ENCODE measurements at places on chromosomes 1 and 21.

DNA sequence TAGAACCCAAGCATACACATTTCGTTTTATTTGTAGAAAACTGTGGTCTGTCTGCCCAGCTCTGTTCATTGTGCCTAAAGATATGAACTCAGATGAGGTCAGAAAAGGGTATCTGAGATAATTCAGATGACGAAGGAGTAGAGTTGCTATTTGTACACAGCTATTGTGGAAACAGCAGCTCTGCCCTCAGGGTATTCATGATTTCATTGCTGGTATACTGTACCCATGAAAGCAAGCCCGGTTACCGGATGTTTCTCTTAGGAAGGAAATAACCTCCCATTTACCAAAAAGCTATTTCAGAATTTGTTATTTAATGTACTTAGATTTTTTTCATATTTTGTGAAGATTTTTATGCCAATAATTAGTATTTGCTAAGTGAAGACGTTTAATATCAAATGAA lies 37.8 kb downstream of the SMAP2 start:
- ATAC-seq, result no peak

DNA sequence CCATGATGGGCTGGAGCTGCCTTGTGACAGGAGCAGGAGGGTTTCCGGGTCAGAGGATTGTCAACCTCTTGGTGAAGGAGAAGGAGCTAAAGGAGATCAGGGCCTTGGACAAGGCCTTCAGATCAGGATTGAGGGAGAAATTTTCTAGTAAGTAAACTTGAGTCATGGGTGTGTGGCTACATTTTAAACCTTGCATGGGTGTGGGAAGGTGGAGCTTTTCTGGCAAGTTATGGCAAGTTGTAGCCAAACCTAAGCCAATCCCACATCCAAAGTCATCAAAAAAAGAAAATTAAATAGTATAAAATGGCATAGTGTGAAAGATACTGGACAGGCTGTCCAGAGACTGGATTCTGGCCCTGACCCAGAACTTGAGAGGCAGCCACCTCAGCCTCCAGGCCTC lies 39.8 kb upstream of the HSD3B1 start:
- no peak for ATAC-seq

DNA sequence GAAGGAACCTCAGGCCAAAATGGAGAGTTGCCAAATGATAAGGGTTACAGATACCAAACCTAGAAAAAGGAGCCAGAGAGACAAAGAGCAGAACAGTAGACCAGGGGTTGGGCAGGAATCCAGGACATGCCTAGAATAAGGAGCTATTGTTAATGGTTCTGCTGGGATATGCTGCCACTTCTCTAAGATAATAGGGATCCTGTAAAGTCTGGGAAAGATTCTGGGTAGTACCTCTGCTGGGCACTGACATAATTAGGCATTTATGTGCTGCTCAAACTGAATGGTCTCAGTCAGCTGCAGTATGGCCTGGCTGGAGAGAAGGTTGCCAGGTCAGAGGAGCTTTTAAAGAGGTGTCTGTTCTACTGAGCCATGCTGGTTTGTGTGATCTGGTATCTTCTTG lies 19.9 kb upstream of the NRIP1 start:
- no peak for ATAC-seq

DNA sequence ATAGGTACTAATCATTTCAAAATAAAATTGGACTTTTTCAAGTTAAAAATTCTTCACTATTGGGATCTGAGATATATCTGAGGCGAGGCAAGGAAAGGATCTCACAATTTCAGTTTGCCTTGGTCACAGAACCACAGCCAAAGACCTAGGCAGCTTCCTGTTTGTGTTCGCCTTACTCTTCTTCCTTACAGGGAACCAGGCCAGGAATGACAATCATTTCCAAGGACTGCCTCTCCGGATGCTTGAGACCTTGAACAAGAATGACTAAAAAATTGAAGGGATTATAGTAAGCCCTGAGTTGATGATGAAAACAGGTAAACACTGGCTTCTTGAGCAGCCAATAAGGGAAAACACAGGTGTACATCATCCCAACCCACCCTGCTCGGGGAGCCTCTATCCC lies 35.2 kb upstream of the SERBP1 start:
- ATAC-seq, result no peak

DNA sequence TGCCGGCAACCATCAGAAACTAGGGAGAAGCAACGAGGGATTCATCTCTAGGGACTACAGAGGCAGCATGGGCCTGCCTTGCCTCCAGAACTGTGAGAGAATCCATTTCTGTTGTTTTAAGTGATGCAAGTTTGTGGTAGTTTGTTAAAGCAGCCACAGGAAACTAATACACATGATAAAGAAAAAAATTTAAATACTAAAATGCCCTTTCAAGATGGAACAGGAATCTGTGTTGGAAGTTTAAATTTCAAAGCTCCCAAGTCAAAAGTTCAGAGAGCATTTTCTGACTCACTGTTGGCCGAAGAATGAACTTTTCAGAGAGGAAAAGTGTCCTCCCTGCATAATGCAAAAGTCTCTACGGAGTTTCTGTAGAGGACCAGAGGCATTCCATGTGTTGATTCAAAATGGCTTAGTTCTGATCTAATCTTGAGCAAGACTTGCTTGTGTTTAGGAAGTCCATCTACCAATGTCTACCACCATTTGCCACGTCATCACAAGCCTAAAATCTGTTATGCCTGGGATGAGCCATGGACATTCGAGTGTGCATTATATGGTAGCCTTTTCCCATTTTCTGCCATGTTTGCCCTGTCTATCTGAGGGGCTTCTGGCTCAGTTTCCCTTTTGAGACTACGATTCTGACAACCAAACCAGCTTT lies 22.4 kb upstream of the ARHGAP29 start:
- no peak for ATAC-seq

- ATAC-seq, result no peak
Observed at GRCh38 chr1:224957696-224958095, 28.2 kb downstream of the DNAH14 start.
